ENCODE measurements at places on chromosomes 13 and 19.

DNA sequence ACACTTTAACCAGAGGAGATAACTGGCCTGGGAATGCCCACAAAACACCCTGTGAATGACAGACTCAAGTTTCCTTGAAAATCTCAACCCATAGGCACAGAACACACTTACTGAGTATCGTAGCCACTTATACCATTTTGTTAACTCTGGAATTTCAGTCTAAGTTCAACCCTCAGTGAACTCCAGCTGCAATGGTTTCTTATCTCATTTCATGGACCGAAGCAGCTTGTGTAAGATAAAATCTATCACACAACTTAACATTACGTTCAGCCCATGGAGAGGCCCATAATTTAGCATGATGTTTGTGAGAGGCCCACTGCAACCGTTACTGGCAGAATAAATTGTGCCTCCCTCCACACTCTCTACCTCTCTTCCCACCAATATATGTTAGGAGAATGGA is 323.0 kb downstream of the DNAJC15 start:
- DNase-seq, result no peak

DNA sequence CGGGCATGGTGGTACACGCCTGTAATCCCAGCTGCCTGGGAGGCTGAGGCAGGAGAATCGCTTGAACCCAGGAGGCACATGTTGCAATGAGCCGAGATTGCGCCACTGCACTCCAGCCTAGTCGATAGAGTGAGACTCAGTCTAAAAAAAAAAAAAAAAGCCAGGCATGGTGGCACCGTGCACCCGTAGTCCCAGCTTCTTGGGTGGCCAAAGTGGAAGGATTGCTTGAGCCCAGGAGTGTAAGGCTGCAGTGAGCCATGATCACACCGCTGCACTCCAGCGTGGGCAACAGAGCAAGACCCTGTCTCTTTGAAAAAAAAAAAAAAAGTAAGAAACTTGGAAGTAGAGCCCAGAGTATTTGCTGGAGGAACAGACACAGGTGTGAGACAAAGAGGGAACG is 27.7 kb downstream of the CCDC8 start:
- DNase-seq, result no peak

GRCh38 chr13:72716776-72717175 is 10.7 kb downstream of the MZT1 start:
- DNase-seq, result no peak

GRCh38 chr19:51071095-51071405 is 6.2 kb upstream of the KLK13 start:
- no peak for DNase-seq

GRCh38 chr19:8449830-8450229 is 5.1 kb downstream of the HNRNPM start:
- no peak for DNase-seq

- no peak for DNase-seq
Observed at GRCh38 chr13:92549276-92549675, 677.3 kb upstream of the GPC6 start.

- DNase-seq, result no peak
Observed at GRCh38 chr13:31191748-31192147, 8.0 kb upstream of the B3GLCT start.

- no peak for DNase-seq
Observed at GRCh38 chr19:39170386-39171231, 26.2 kb upstream of the NCCRP1 start.

- no peak for DNase-seq
Observed at GRCh38 chr19:30342901-30343300, 29.3 kb upstream of the ZNF536 start.

GRCh38 chr19:5547881-5548280 is 19.9 kb downstream of the TINCR start:
- peak; percentile 47 for DNase-seq

DNA sequence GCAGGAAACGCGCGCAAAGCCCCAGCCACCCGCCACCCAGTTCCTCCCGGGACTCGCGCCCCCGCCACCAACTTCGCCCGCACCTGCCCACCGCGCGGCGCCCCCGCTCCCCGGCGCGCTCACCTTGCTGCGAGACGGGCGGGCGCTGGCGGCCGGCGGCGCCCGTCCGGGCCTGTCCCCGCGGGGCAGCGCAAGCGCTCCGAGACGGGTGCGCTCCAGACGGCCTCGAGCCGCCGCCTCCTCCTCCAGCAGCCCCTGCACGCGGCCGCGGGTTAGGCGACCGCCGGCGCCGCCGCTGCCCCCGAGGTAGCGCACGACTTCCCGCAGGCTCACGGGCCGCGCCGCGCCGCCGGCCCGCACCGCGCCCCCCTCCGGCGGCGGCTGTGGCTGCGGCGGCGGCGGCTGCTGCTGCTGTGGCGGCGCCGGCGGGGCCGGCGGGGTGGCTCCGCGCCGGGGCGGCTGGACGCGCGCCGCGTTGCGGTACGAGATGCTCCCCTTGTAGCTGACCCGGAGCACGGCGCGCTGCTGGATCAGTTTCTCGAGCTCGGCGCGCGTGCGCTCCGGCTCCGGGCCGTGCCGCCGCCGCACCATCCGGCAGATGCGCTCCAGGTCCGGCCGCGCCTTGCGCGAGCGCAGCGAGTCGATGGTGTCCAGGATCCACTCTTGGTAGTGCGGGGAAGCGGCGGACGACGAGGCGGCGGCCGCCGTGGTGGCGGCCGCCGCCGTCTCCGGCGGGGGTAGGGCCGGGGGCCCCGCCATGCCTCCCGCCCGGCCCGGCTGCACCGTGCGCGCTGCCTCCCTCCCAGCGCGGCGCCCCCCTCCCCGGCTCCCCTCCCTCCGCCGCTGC is 666 bp downstream of the SAMD1 start:
- peak; percentile 56 for DNase-seq

GRCh38 chr13:109783447-109783814 is 3.0 kb downstream of the IRS2 start:
- no peak for DNase-seq

DNA sequence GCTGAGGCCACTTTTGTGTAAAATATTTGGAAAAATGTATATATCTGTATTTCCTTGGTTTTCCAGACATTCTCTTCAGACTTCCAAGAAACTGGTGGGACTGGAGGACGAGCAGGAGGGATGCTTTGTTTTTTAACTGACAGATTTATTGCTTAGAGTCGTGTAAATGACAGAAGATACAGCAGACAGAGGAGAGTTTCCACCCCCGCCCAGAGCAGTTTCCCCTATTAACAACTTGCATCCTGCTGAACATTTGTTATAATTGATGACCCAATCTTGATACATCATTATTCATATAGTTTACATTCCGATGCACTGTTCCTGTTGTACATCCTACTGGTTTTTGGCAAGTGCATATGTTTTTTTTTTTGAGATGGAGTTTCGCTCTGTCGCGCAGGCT is 7.1 kb upstream of the DOCK6 start:
- DNase-seq, result no peak

- DNase-seq, result no peak
Observed at GRCh38 chr19:30441011-30441410, 68.8 kb downstream of the ZNF536 start.

DNA sequence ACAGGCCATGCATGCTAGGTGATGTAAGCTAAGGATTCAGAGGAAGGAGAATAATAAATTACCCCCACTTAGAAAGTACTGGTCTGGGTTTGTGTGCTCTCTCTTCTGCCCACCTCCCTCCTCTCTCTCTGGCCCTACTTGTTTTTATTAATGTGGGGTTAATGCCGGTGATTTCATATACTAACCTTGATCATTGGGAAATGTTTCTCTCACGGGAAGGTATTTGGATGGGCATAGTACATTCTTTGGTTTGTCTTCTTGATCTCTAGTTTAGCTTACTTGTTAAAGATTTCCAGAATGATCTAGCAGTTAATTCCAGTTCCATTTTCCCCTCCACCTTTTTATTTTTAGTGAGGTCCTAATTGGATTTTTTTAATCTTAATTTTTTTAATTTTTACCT is 24.6 kb downstream of the ARHGAP35 start:
- no peak for DNase-seq

GRCh38 chr19:50500060-50500752 is 10.8 kb downstream of the JOSD2 start:
- peak; percentile 50 for DNase-seq

- DNase-seq, result no peak
Observed at GRCh38 chr19:40687525-40688016, 2.9 kb downstream of the NUMBL start.

DNA sequence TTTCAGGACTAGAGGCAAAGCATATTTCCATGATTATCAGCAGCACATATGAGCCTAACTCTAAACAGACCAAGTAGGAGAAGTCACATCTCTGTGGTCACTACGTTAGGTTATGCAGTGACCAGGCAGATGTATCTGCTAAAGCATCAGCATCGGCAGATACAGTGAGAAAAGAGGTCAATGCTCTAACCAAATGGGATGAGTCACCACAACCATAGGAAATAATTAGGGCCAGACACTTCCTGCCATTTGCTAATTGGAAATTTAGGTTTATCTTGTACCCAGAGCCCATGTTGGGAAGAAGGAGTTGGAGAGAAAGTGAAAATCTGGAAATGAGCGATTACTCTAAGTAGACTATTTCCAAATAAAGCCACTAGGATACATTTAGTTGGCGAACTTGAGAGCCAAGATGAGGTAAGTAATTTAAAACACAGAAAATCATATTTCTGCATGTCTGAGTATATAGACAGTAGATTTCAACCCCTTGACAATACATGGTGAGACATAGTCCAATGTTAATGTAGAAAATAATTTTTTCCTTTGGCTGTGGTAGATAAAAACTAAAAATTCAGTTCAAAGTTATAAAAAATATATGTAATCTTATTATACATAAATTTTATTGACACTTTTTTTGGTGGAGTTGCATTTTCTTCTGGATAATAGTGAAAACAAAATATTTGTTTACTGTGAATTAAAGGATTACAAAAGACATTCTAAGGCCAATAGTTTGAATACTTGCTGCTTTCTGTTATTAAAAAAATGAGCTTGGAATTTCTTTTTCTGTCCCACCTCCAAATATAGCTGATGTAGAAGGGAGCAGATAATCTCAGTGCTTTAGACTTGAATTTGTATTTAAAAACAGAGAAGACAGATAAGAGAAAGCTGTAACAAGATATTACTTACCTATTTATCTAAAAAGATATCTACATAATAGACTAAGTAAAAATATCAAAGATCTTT is 104.4 kb upstream of the CSNK1A1L start:
- no peak for DNase-seq

DNA sequence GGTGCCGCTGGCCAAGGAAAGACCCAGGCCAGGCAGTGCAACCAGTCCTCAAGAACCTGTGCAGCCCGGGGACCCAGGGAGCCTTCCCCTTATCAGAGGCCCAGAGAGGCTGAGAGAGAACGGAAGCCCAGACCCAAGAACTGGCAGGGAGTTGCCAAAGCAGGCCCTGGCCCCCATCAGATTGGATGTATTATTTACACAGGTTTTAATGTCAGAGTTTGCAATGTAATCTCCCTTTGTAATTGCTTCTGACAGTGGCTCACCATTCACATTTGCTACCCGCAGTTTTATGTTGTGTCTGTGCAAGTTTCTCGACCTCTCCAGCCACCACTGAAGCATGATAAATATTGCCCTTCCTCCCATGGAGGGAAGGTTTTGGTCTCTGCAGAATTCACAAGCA is 660.9 kb downstream of the LIG4 start:
- DNase-seq, result no peak

GRCh38 chr13:33865945-33866344 is 48.0 kb downstream of the RFC3 start:
- no peak for DNase-seq

DNA sequence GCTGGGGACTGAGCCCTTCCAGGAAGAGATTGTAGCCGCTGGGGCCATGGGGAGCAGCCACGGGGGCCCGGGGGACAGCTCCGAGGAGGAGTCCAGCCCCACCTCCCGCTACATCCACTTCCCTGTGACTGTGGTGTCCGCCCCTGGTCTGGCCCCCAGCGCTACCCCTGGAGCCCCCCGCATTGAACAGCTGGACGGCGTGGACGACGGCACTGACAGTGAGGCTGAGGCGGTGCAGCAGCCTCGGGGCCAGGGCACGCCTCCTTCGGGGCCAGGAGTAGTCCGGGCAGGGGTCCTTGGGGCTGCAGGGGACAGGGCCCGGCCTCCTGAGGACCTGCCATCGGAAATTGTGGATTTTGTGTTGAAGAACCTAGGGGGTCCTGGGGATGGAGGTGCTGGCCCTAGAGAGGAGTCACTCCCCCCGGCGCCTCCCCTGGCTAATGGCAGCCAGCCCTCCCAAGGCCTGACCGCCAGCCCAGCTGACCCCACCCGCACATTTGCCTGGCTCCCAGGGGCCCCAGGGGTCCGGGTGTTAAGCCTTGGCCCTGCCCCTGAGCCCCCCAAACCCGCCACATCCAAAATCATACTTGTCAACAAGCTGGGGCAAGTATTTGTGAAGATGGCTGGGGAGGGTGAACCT is 9.6 kb downstream of the IGFLR1 start:
- no peak for DNase-seq

DNA sequence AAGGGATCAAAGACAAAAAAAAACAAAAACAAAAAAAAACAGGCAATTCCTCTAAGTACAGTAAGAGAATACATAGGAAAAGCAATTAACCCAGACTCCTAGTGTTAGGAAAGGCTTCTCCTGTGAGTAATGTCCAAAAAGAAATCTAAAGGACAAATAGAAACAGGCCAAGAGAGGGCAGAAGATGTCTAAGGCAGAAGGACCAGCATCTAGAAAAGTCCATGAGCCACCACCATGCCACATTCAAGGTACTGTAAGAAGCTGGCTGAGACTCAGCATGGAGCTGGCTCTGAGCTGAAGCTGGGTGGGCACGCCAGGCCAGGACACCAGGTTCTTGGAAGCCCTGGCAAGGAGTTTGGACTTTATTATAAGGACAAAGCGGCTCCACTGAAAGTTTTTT is 118.1 kb upstream of the FRY start:
- DNase-seq, result no peak

DNA sequence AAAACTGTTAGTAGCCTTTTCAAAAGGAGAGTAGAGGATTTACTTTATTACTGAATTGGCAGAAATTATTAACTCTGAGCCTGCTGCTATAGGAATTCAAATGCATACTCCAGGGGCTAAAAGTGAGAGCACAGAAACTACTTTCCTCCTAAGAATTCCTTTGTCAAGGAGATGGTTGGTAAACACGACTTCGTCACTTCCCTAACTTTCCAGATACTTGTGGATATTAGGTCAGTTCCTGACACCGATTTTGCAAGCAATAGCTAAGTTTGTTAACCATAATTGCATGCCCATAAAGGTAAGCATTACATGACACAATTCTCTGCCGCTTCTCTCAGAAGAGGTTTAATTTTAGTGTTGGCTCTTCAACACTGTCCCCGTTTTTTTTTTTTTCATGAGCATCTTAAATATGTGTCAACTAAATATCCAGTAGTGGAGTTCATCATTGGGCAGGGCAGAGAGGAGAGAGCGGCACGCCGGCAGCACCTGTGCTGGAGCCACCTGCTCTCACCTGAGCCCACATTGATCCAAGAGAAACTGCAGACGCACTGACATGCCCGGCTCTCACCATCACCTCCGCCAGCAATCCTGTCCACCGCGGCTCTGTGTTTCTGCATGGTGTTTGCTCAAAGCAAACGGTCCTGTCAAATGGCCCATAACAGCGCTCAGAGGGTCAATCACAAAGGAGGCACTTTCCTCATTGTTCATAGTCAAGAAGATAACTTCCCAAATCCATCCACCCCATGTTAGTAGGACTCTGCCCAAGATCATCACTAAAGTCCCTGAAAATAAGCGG is 2.6 kb downstream of the MED26 start:
- no peak for DNase-seq

- DNase-seq, result peak; percentile 29
Observed at GRCh38 chr19:6018786-6019185, 40.8 kb upstream of the RANBP3 start.

GRCh38 chr19:31058676-31059340 is 290.4 kb downstream of the TSHZ3 start:
- DNase-seq, result no peak

- no peak for DNase-seq
Observed at GRCh38 chr13:27011661-27012060, 159.9 kb downstream of the USP12 start.
